ELR (cell line): ENCODE measurements at places on chromosomes 11 and 22.

GRCh38 chr11:21888814-21889213 lies 304.1 kb upstream of the ANO5 start:
- DNase-seq = no peak

DNA sequence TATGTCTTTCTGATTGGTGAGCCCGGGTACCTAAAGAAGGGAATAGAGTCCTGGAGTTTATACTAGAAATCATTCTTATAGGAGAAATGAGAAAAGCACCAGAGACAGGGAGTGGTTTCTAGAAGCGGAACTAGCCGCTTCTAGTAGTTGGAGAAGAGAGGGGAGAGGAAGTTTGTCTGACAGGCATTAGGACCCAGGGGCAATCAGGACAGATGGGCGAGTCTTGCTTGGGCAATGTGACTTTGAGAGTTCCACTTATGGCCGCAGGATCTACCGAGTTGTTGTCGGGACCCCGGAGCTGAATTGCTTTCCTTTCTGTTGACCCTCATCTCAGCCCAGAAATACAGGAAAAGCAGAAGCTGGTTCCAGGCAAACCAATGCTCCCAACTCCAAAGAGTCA lies 596.8 kb upstream of the CNTN5 start:
- DNase-seq = no peak

DNA sequence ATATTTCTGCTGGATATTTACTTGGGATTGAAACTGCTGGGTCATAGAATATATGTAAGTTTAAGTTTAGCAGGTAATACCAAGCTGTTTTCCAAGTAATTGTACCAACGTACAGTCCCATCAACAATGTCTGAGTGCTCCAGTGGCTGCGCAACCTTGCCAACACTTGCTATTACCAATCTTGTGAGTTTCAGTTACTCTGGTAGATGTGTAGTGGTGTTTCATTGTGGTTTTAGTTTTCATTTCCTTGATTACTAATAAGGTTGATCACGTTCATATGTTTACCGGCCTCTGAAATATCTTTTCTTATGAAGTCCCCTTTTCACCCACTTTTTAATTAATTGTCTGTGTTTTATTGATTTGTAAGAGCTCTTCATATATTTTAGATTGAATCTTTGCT lies 370.6 kb upstream of the CADM1 start:
- DNase-seq = no peak

GRCh38 chr11:27468209-27468994 lies 4.2 kb downstream of the LGR4 start:
- peak; percentile 93 for DNase-seq

GRCh38 chr11:65448418-65449105 lies 26.0 kb downstream of the NEAT1 start:
- peak; percentile 35 for DNase-seq

DNA sequence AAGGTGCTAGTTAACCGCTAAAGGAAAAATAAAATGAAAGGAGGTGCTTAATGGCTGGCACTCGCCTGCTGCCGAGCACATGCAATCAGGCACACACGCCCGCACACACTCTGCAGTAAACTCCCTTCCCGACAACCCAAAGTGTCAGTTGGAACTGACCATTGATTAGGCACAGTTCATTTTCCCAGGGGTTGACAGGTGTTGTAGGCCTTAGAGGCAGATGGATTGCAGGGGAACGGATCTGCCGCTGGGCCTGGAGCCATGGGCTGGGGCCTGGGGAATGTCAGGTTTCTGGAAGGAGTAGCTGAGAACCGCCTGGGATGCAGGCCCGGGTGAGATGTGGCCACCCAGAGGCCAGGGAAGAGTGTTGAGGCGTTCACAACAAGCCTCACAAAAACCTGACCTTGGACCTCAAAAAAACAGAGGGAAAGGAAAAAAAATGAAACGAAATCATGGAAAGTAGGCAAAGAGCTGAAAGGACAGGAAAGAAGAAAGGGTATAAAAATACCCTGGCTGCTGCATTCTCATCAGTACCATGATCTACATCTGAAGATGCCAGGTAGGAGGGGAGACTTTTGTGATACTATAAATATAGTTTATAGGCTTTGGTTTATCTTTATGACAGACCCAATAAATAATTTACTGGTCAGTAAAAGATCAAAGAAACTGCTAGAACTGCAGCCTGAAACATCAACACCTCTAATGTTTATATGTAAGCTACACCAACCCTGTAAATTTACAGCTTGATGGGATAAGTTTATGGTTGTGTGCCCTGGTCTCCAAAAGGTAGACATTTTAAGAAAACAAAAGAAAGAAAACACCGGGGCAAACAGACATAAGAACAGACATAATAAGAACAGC lies 313.4 kb downstream of the BUD13 start:
- DNase-seq = no peak

GRCh38 chr11:363948-364761 lies 5.1 kb upstream of the B4GALNT4 start:
- peak; percentile 65 for DNase-seq

DNA sequence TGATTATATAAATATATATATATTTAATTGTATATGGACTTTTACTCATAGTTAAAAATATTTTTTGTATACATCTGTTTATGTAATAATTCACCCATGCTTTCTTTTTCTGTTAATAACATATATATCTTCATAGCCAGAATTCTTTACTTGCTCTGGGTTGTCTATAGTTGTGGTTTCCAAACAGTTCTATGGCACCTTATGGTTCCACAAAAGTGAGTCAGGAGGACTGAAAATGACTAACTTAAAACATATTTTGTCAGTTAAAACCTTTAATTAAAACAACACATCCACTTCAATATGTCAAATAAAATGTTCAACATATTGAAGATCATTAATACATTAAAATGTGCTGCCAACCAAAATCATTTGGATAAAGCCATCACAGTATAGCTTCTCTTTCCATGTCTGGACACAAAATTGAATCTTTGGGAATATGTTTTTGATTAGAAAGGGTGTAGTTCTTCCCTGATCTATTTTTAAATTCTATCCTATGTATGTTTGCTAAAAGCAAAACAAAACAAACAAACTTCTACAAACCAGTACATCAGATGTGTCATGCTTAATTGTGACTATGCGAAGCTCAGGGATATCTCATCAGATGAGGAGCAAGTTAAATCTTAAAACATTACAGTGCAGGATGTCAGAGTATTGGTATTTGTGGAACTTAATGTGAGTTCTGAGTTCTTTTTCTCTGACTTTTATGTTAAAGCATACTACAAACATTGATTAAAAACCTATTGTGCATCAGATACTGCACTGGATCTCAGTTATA lies 1488.4 kb upstream of the TENM4 start:
- DNase-seq = no peak

GRCh38 chr22:33789690-33790253 lies 130.5 kb downstream of the LARGE1 start:
- no peak for DNase-seq

DNA sequence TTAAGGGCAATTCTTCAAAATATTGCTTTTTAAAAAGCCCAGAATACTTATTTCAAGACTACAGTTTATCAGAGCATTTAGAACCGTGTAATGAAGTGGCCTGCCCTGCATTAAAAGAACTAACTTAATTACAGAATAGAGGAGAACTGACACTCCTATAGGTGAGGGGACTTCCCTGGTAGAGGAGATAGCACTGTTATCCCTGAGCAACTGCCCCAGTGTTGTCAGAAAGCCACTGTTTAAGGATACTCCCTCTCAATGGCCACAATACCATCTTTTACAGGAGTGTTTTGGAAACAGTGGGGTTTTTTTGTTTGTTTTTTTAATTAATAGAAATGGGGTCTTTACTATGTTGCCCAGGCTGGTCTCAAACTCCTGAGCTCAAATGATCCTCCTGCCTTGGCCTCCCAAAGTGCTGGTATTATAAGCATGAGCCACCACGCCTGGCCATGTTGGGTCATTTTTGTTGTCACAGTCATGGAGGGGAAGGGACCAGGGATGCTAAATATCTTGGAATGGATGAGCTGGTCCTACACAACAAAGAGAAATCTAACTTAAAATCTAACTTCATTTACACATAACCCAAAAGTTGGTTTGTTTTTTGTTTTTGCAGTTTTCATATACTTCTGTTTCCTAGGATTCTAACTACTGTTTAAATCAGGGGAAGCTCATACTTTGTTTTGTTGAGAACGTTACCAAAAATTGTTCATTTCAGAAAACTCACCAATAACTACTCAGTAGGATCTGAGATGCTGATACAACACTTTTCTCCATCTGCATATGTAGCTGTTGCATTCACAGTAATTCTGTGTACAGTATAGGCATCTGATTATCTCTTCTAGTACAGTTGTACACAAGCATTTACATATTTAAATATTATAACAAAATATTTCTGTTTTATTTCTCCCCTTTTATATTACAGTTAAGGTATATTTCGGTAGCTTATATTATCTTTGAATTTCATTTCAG lies 8.1 kb downstream of the RPL27A start:
- no peak for DNase-seq

- DNase-seq = no peak
Observed at GRCh38 chr22:22814666-22815396, 72.8 kb upstream of the IGLL5 start.

DNA sequence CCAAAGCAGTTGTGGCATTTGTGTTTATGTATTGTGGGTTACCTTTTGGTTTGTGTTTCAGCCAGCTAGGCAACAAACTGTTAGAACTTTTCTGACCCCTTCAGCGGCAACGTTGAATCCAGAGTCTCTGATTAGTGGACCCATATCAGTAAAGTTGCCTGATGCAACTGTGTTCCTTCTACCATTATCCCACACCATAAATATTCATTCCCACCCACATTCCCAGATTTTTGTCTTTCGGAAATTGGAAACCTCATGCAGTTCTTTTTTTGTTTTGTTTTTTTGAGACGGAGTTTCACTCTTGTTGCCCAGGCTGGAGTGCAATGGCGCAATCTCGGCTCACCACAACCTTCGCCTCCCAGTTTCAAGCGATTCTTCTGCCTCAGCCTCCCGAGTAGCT lies 30.7 kb upstream of the RBX1 start:
- no peak for DNase-seq

GRCh38 chr11:34626393-34626792 lies 5.5 kb downstream of the EHF start:
- DNase-seq = peak; percentile 32

- no peak for DNase-seq
Observed at GRCh38 chr11:15585602-15586331, 471.0 kb downstream of the INSC start.

GRCh38 chr22:36037102-36037758 lies 8.6 kb upstream of the RBFOX2 start:
- DNase-seq = no peak

DNA sequence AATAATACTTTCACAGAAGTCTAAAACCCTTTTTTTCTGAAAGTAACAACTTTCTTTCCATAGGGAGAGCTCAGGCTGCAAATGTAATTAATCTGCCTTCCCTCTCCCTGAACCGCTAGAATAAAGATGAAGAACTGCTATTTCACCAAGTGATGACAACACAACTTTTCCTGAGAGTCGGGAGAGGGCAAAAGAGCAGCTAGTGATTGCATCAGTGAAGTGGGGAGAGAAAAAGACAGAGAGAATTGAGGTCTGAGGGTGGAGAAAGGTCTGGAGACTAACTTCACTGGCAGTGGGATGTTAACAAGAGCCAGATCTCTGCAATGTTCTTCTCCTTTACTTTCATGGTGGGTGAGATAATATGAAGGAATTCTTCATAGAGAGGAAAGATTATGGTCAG lies 10.9 kb upstream of the MPEG1 start:
- no peak for DNase-seq

DNA sequence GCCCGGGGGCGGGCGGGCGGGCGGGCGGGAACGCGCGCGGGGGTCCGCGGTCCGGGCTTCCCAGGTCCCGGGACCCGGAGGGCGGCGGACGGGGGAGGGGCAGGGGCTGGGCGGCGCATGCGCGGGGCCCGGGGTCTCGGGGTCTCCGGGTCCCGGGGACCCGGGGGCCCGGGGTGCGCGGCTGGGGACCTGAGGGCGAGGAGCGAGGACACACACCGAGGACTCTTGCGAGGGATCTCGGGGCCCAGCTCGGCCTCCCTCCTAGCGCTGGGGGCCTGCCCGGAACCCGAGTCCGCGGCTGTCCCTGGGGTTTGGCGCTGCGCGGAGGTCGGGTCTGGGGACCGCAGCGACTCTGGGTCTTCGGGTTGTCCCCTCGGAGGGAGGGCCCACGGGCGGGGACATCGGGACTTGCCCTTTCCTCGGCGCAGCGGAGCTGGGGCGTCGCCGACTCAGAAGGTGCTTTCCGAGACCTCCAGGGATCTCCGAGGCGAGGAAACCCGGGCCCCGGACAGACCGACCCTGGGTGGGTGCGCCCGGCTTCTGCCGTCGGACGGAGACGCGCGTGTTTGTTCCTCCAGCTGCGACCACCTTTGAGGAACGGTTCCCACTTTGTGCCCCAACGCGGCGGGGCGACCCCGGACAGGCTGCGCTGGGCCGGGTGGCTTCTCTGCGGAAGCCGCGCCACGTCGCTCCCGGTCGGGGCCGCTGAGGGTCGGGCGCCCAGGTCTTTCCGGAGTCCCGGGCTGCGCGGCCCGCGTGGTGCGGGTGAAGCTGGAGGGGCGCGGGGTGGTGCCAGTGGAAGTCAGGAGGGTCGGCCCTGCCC lies 540 bp downstream of the PPARA start:
- peak; percentile 40 for DNase-seq

DNA sequence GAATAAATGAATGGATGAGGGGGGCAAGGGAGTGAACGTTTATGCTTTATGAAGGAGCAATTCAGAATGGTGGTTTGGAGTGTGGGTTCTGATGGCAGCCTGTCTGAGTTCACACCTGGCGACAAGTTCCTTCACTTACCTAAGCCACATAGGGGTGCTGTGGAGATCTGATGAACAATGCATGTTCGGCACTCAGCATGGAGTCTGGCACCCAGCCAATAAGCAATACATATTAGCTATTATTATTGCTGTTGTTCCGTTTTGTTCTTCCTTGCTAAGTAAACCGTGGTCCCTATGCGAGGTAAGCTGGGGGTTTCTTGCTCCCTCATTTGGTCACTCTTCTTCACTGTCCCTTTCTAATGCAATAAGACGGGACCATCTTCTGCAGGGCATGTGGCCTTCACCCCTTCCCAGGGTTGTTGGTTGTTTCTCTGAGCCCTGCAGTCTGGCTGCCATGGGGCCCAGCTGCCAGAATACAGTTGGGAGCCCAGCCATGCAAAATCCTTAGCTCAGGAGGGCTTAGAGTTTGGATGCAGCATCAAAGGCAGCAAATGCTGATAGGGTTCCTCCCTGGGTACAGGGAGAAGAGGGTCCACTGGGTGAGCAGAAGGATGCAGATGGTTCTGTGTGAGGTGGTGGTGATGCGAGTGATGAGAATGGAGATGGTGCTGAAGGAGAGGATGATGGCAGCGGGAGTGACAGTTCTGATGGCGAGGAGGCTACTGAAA lies 6.4 kb upstream of the PKNOX2 start:
- DNase-seq = no peak

GRCh38 chr11:45902452-45903380 lies 4.4 kb downstream of the FREY1 start:
- DNase-seq = no peak

- DNase-seq = no peak
Observed at GRCh38 chr11:45052361-45052760, 94.1 kb upstream of the PRDM11 start.

GRCh38 chr22:37197451-37198257 lies 9.6 kb upstream of the C1QTNF6 start:
- peak; percentile 91 for DNase-seq
